ENCODE measurements at places on chromosomes 2 and 18.

GRCh38 chr2:157441072-157441454 lies 2.8 kb downstream of the CYTIP start:
- DNase-seq: no peak

DNA sequence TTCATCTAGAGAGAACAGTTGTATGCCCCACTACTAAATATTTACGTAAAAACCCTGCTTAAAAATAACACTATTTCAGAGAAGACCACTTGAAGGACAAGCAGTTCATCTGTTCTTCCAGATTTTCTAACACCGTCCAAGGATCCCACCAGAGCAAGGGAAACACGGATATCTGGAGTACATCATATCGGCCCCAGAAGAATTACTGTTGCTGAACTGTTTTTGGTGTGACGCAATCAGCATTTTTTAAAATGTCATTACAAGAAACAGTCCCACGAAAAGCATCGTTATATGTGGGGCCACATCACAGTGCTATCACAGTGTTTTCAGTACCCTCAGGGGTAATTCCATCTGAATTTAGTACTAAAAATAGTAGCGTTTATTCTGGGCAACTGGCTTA lies 134.5 kb upstream of the PKDCC start:
- DNase-seq: no peak

GRCh38 chr2:216908300-216908699 lies 48.4 kb upstream of the TNP1 start:
- DNase-seq: no peak

DNA sequence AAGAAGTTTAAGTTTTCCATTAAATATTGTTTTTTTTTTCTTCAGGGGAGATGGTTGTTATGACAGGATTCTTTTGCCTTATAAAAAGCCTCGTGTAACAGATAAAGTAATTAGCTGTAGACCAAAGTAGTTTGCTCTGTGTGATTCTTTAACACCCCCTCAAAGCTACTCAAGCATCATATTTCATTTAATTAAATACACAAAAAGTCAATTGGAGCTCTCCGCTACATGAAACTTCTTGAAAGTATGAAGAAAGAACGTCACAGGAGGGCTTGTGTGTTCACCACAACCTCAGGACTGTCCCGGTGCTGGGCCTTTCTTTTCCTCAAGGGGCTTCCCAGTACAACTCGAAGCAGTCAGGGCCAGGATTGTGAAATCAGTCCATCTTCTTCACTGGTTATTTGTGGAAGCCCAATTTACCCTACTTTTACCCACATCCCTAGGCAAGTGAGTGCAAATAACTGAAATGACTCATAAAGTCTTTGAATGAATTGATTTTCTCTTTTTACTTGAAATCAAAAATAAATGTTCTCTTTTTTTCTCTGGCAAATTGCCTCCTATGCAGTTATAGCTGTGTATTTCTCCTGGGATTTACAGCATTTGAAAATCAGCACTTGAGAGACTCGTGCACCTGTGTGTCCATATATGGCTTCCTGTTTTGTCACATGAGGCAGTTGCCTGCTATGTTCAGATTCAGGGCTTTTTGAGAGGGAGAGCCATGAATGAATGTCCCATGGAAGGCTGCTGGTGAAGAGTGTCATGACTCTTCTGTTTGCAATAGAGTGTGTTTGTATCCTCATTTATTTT lies 48.6 kb downstream of the LINC00305 start:
- no peak for DNase-seq

- DNase-seq: no peak
These were observed 1.6 kb downstream of the PPM1B start for GRCh38 chr2:44170311-44170717.

DNA sequence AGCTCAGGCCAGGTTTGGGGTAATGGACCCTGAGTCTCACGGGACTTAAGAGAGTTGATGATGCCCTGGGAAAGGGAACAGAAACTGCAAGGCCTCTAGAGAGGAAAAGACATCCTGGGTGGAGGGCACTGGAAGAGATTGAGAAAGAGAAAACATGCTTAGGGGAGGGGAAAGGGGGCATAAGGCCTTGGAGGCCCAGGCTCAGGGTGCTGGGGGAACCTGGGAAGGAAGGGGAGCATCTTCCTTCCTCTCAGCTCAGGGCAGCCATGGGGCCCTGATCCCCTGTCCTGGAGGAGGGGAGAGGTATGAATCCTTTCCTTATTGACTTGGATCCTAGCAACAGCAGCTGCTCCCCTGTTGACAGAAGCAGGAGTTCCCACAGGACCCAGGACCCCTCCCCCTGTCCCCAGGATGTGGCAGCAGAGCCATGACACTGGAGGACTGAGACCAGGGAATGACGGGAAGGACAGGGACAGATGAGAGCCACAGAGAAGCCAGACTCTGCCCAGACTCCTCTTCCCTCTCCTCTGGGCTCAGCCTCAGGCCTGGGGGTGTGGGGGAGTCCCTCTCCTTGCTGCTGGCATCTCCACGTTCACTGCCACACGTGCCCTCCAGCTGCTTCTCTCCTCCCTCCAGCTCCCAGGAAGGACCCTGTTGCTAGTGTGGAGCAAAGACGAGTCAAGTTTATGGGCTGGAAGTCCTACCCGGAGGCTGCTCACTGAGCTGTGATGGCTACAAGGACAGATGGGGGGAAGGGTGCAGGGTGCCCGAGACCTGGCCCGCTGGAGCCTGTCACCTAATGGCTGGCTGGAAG lies 815 bp downstream of the GPBAR1 start:
- DNase-seq: no peak

DNA sequence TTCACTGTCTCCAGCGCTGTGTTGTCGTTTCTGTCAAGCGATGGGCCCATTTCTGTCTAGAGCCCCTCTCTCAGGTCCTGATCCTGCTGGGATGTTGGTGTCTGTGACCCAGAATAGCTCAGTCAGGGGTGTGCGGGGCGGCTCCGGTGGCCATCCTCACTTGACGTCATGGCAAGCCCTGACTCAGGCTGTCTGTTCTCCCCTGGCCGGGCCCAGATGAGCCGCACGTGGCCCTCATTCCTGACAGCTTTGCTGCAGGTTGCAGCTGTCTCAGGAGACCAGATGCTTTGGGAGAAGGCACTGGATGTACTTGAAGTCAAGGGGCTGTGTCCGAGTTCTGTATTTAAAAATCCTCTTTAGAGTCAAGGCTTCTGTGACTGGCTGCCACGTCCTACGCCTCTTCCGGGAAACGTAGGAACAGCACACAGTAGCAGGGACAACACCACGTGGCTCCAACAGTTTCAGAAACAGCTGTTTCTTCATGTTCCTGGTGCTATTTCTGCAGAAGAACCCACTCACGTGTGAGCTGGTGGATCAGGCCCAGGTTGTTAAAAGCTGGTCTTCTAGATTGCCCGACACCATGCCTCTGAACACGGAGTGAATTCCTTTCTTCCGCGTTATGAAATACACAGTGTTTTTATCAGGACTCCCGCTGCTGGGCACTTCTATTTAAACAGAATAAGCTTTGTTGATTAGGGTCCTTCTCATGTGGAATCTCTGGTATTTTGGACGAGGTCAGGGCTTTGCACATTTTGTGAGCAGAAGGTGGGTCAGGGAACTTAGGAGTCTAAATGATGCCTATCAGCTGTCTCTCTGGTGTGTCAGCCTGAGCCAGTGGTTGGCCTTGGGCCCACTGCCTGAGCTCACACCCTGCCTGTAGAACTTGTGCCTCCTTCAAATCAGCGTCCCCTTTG lies 28.3 kb upstream of the NTSR2 start:
- no peak for DNase-seq

DNA sequence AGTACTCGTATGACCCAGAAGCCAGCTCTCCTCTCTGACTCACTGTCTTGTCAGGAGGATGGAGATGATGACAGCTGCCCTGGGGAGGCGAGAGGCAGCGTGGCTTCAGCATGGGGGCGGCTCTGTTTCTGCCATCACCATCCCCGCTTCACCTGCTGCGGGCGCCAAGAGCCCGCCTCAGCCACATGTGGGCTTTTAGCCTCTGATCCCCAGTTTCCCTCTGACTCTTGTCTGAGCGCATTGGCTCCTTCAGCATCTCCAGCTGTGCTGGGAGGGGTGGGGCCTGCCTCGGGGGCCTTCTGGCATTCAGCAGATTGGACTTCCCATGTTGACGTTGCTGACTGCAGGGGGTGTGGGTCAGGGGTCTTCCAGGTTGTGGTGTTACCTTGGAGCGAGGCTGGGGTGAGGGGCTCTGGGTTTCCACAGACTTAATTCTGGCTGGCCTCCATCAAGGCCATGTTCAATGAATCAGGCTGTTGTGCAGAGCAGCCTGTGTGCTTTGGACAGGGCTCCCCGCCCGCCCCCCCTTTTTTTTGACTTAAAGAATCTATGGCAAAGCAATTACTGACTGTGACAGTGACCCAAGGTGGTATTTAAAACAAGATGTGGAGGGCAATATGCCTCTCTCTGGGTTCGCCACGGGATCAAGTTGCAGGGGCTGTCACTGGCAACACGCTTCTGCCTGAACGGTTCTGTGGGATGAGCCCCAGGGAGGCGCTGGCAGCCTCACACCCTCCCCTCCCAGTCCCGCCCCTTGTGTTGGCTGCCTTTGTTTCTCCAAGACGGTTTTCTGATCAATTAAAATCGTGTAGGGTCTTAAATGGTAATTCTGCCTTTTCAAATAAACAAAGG lies 228.3 kb downstream of the LDLRAD4 start:
- DNase-seq: peak; percentile 40

GRCh38 chr2:68387408-68388350 lies 22.6 kb downstream of the PLEK start:
- no peak for DNase-seq

DNA sequence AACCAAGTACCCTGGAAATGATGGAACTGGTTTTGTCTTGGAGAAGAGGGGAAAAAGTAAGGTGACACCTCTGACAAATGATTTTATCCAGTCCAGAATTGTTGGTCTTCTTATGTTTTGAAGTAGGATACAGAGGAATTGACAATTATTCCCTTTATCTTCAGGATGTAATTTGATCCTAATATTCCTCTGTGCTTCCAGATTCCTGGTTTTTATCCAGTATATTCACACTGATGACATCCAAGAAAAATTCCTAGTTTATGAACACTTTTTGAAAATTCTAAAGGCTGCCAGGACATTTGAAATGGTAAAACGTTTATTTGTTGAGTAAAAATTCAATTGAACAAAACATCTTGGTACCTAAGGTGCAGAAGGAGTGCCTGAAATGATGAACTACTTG lies 22.2 kb upstream of the ETAA1 start:
- no peak for DNase-seq

DNA sequence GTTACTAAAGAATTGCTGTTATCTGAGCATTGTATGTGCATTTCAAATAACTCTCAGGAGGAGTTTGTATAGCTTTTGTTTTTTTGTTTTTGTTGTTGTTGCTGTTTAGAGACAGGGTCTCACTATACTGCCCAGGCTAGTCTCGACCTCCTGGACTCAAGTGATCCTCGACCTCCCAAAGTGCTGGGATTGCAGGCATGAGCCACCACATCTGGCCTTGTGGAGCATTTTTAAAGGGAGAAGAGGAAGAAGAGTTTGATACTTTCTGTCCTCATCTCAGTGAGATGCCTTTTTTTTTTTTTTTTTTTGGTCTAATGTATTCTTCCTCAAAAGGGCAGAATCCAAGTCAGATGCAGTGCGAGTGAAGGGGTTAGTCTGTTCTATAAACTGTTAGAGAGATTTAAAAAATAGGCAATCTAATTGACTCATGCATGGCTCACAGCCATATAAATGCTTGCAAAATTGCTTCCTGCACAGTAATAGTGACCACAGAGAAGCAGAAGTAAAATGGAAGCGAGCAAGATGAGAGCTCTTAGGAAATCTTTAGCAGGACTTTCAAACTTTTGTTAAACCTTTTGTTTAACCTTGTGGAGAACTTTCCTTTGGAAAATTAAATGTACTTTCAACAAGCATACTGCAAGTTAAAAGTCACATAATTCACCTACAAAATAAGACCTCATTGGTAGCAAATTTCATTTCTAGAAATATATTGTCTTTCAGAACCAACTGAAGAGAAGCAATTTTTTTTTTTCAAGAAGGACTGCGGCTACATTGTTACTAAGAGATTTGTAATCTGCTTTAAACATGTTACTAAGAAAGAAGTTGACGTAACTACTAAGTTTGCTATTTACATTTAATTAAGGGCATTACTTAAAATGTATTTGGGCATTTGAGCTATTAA lies 52.3 kb upstream of the ROCK1 start:
- DNase-seq: no peak

GRCh38 chr2:204692790-204693189 lies 147.5 kb downstream of the PARD3B start:
- DNase-seq: no peak

GRCh38 chr2:205190528-205190927 lies 491.8 kb upstream of the NRP2 start:
- no peak for DNase-seq

GRCh38 chr2:25103287-25103871 lies 61.5 kb downstream of the EFR3B start:
- DNase-seq: no peak

GRCh38 chr18:76960528-76961035 lies 138.2 kb downstream of the ZNF236 start:
- DNase-seq: no peak

GRCh38 chr2:40606862-40607261 lies 155.0 kb upstream of the SLC8A1 start:
- no peak for DNase-seq

DNA sequence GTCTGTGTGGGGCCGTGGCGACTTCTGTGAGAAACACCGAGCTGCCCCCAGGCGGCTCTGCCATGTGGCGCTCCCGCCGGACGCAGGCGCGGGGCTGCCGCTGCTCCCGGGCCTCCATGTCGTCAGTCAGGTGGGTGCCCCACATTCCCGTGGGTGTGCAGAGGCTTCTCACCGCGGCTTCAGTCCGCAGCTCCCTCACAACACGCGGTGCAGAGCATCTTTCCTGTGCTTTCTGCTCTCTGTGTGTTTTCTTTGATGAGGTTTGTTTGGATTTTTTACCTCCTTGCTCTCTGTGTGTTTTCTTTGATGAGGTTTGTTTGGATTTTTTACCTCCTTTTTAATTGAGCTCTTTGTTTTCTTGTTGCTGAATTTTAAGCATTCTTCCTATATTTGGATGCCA lies 13.0 kb downstream of the AQP12A start:
- DNase-seq: peak; percentile 10

- no peak for DNase-seq
These were observed 10.9 kb downstream of the PGAP1 start for GRCh38 chr2:196915507-196916189.

DNA sequence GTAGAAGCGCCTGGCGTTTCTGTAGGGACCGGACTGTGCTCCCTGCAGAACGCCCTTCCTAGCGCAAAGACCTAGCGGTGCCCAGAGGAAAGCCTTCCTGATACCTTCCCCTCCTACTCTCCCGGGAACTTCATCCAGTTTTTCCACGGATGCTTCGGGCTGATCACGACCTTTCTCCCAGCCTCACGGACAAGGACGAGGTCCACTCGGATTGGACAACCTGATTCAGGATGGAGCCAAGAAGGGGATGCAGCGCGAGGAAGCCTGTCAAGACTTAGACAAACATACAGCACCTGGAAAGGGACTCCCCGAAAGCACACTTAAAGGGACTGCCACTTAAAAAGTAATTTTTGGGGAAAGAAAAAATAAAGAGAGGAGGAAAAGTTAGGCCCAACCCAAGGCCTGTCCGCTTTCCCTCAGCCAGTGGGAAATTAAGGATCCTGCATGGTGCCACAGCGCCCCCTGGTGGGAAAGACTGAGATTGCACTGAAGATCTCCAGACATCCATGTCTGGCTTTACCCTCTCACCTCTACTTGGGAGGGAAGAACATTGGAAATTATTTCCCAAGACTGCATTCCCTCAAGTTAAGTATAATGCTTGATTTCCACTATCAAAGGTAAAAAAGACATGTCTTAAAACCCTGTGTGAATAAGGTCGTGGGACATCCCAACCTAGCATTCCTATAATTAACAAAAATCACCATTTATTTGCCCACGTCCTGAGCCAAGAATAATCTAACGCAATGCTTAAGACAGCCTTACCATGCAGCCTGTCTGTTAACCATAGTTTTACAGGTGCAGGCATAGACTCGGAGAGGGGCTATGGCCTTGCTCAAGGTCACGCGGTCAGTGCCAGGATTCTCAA lies 13.4 kb upstream of the COPS8 start:
- DNase-seq: peak; percentile 63

Measured in stimulated activated CD8-positive, alpha-beta memory T cell treated with anti-CD3 and anti-CD28 coated beads, Interleukin-2, amount 100 ng/mL, for 48 hours (primary cell).